ENCODE measurements at places on chromosomes 12 and 14.

- no peaks in the 10 kb centered on the region for H3K4me1 ChIP-seq
- peak overlapping the region; percentile 75 for H3K4me3 ChIP-seq
- no peaks in the 10 kb centered on the region for H3K27me3 ChIP-seq
- H3K36me3 ChIP-seq: no peaks in the 10 kb centered on the region
- no peak for DNase-seq
These were observed 30.3 kb downstream of the TC2N start for GRCh38 chr14:91837076-91837475.

GRCh38 chr12:65885312-65885711 lies 61.0 kb downstream of the HMGA2 start:
- no peak for DNase-seq
- H3K4me1 ChIP-seq: peaks cover 5% of the 10 kb centered on the region
- no peaks in the 10 kb centered on the region for H3K36me3 ChIP-seq
- no peaks in the 10 kb centered on the region for H3K27me3 ChIP-seq

DNA sequence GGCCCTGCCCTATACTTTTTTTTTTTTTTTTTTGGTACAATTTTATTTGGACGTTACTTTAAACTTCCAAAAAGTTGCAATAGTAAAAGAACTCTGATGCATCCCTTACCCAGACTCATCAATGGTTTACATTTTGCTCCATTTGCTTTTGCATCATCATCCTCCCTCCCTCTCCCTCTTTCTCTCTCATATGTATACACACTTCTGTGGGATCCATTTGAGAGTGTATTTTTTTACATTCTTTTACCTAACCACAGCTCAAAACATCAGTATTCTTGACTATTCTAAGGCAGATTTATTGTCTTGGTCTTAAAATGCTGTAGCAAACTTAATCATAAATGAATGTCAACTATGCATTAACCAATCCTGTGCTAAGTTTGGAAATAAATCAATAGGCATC lies 111.6 kb downstream of the PRICKLE1 start:
- H3K36me3 ChIP-seq: no peaks in the 10 kb centered on the region
- no peak for DNase-seq
- no peaks in the 10 kb centered on the region for H3K4me1 ChIP-seq
- no peaks in the 10 kb centered on the region for H3K27me3 ChIP-seq

GRCh38 chr12:49336645-49337584 lies at the start of gene C1QL4:
C1QL4 (minus strand) TSS chr12:49337188; CDS start chr12:49336477, 711 bp downstream.
- peak within 1 kb of the TSS; percentile 38 for H3K4me3 ChIP-seq
- no peaks in the 10 kb centered on the region for H3K36me3 ChIP-seq
- peaks cover 13% of the 10 kb centered on the region for H3K27me3 ChIP-seq
- H3K27ac ChIP-seq: no peak within 1 kb of the TSS

- H3K27ac ChIP-seq: no peak overlapping the region
- no peaks in the 10 kb centered on the region for H3K4me1 ChIP-seq
- H3K27me3 ChIP-seq: no peaks in the 10 kb centered on the region
- no peaks in the 10 kb centered on the region for H3K36me3 ChIP-seq
- H3K4me3 ChIP-seq: no peak overlapping the region
These were observed 43.9 kb upstream of the CHPT1 start for GRCh38 chr12:101653503-101653902.

- no peaks in the 10 kb centered on the region for H3K27me3 ChIP-seq
- no peak for DNase-seq
- no peak overlapping the region for H3K27ac ChIP-seq
- H3K4me3 ChIP-seq: no peak overlapping the region
These were observed 54.5 kb downstream of the C12orf75 start for GRCh38 chr12:105384916-105385535.

GRCh38 chr12:44034906-44035305 lies 199.0 kb downstream of the TMEM117 start:
- no peaks in the 10 kb centered on the region for H3K4me1 ChIP-seq
- H3K36me3 ChIP-seq: no peaks in the 10 kb centered on the region
- DNase-seq: no peak
- H3K27me3 ChIP-seq: no peaks in the 10 kb centered on the region

GRCh38 chr14:63275611-63276010 lies 43.1 kb downstream of the GPHB5 start:
- no peak overlapping the region for H3K4me3 ChIP-seq
- H3K4me1 ChIP-seq: no peaks in the 10 kb centered on the region
- no peaks in the 10 kb centered on the region for H3K27me3 ChIP-seq
- no peak for DNase-seq

DNA sequence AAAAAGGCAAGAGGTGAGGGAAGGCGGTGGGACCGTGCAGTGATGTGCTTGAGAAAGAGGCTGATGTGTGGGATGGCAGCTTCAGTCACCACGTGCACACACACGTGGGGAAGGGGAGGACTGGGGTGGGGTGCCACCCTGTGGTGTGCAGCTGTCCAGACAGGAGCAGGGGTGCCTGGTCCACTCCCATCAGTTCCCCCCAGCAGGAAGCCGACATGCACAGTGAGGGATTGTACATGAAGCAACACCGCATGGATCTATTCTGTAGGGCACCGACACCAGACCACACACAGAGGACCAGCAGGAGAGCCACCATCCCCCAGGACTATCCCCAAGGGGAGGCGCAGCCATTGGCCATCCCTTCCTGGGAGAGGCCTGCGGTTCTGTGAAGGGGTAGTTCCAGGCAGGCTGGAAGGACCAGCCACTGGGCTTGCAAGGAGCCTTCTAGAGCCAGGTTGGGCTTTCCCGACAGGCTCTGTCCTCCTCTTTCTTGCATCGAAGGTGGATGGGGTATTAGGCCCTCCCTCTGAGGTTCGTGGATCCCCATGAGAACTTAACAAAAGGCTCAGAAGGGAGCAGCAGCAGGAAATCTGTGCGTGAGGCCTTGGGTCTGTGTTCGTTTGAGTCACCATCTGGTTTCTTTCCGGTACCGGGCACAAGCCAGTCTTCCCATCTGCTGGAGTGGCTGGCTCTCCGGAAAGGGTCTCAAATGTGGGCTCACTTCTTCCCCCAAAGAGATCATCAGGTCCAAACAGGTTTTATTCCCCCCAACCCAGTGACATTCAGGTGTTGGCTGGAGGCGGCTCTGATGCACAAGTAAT lies 59.8 kb downstream of the PLEKHG3 start:
- H3K27me3 ChIP-seq: no peaks in the 10 kb centered on the region
- no peak for DNase-seq
- no peaks in the 10 kb centered on the region for H3K36me3 ChIP-seq
- H3K27ac ChIP-seq: peak overlapping the region; percentile 87
- peaks cover 16% of the 10 kb centered on the region for H3K4me1 ChIP-seq

- H3K36me3 ChIP-seq: no peaks in the 10 kb centered on the region
- no peak for DNase-seq
- no peak overlapping the region for H3K4me3 ChIP-seq
These were observed 2.5 kb downstream of the HNF1A start for GRCh38 chr12:120980800-120981368.

DNA sequence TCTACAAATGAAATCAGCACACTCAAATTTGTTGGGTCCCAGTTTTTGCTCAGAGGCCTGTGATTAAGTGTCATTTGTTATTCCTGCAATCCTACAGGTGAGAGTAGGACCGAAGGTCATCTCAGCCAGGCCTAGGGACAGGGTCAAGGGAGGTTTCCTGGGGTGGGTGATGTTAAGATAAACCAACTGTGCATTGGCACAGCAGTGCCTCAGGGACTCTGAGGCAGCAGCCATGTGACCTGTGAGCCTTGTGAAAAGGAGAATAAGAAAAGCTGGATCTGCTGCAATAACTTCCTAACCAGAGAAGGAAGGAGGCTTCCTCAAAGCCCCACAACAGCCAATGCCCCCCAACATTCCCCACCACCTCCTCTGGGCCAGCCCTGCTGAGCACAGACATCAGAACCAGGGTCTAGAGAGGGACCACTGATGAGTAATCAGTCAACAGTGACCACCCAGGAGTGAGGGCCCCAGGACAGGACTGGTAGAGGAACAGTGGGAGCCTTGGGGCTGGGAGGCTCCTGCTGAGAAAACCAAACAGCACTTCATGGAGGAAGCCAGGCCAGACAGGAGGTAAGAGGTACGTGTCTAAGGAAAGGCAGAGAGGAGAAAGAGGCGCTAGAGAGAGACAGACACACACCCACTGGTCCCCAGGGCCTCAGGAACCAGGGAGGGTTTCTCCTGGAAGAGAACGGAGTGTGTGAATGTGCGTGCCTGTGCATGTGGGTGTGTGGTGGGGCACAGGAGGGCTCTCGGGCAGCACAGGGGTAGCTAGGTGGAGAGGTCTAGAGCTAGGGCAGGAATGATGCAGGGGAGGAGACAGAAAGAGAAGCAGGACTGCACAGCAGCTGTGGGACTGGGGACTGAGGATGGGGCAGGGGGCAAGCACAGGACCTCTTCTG lies 82.4 kb downstream of the ITPK1 start:
- H3K27ac ChIP-seq: no peak overlapping the region
- H3K4me1 ChIP-seq: peaks cover 11% of the 10 kb centered on the region
- DNase-seq: no peak
- H3K27me3 ChIP-seq: no peaks in the 10 kb centered on the region
- no peaks in the 10 kb centered on the region for H3K36me3 ChIP-seq
- H3K4me3 ChIP-seq: no peak overlapping the region

GRCh38 chr12:132191715-132192553 lies 47.7 kb downstream of the NOC4L start:
- no peaks in the 10 kb centered on the region for H3K36me3 ChIP-seq
- H3K27me3 ChIP-seq: no peaks in the 10 kb centered on the region
- DNase-seq: no peak
- peaks cover 7% of the 10 kb centered on the region for H3K4me1 ChIP-seq
- H3K4me3 ChIP-seq: no peak overlapping the region

DNA sequence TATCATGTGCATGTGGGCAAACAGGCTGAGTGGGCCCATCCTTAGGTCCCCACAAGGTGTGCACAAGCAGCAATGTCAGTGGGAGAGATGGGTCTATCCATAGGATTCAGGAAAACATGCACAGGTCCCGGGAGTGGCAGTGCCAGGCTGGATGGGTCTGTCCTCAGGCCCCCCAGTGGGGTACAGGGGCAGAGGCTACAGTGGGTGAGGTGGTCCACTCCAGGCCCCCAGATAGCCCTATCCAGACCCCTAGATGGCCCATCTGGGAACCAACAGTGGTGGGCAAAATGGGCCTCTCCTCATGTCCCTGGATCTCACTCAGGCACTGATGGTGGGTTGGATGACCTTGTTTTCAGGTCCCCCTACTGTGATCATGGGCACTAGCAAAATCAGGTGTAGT lies 277.8 kb upstream of the SYT1 start:
- H3K36me3 ChIP-seq: no peaks in the 10 kb centered on the region
- no peaks in the 10 kb centered on the region for H3K4me1 ChIP-seq
- H3K27ac ChIP-seq: no peak overlapping the region
- no peaks in the 10 kb centered on the region for H3K27me3 ChIP-seq
- DNase-seq: no peak

DNA sequence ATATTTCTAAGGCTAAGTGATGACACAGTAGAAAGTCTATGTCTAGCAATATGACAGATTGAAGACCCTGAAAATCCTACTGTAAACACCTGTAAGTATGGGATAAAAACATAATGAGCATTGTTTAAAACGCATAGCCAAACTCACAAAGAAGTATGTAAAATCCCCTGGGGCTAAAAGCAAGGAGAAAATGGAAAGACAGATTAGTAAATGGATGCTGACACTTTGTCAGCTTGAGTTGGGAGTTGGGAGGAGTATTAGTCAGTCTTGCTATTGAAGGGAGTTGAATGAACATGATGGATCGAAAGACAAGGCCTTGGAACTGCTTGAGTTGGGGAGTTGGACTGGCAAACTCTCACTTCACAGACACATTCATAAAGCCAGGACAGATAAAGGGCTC lies 79.0 kb upstream of the PRKD1 start:
- no peaks in the 10 kb centered on the region for H3K36me3 ChIP-seq
- no peak overlapping the region for H3K27ac ChIP-seq
- DNase-seq: no peak
- H3K4me1 ChIP-seq: no peaks in the 10 kb centered on the region
- no peak overlapping the region for H3K4me3 ChIP-seq
- no peaks in the 10 kb centered on the region for H3K27me3 ChIP-seq

DNA sequence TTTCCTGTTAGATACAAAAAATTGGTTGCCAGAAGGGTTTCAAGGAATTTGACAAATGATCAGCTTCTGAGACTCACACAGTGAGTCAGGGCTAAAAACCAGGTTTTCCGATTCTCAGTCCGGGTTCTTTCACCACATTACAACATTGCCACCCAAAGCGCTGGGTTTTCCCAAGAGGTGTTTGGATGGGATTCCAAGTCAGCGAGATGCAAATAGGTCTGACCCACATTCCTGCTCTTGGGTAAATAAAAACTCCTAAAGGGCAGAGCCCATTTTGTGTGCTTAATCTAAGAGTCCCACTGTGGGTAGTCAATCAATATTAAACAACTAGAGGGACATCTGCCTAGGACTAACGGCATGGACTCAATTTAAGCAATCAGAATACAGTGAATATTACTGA lies 5.4 kb upstream of the RIC8B start:
- no peaks in the 10 kb centered on the region for H3K4me1 ChIP-seq
- peak overlapping the region; percentile 43 for H3K27ac ChIP-seq
- no peak overlapping the region for H3K4me3 ChIP-seq
- DNase-seq: no peak

DNA sequence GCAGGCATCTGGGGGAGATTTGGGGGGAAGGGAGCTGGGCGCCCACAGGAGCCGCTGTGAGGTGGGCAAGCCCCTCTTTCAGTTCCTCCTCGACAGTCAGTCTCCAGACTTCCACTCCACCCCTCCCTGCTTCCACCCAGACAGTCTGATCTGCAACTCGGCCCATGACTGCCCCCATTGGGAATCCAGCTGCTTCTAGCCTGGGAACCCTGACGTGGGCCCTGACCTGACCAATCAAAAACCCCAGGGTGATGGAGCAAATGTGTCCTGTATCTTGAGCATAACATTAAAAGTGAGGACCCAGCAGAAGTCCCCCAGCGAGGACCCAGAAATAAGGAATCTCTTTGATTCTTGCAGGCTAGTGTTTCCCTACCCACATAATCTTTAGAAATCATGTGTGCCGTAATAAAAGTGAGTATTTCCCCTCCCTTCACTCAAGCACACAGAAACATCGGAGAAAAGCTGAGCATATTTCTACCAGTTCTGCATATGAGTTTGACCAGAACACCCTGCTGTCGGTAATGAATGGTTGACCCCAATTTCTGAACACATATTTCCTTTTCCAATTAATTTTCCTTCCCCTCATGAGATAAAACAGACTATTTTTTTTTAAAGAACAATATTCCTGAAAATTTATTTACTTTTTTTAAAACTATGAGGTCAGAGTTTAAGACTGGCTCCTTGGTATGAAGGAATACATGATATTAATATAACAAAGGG lies 6.4 kb downstream of the SSH1 start:
- H3K4me1 ChIP-seq: peaks cover 57% of the 10 kb centered on the region
- DNase-seq: no peak
- H3K4me3 ChIP-seq: no peak overlapping the region

DNA sequence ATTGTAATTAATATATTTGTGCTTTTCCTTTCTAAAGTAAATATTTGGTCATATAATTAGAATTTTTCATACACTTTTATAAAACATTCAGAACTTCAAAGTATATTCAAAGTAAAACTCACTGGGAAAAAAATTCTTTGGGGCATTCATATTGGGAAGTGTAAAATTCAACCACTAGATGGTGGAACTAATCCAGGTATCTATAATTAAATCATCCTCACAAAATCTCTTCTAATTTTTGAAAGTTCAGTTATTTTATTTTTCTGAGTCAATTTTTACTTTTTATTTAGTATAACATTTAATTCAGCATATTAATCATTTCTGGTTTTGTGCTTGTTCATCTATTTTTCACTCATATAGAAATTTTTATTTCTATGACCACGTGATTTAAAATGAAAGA lies 81.0 kb downstream of the NTS start:
- H3K27ac ChIP-seq: no peak overlapping the region
- H3K36me3 ChIP-seq: no peaks in the 10 kb centered on the region
- H3K4me1 ChIP-seq: no peaks in the 10 kb centered on the region
- no peak for DNase-seq
- H3K4me3 ChIP-seq: no peak overlapping the region
- no peaks in the 10 kb centered on the region for H3K27me3 ChIP-seq

- H3K4me3 ChIP-seq: no peak overlapping the region
- H3K27ac ChIP-seq: no peak overlapping the region
- peaks cover 3% of the 10 kb centered on the region for H3K4me1 ChIP-seq
- DNase-seq: no peak
- H3K27me3 ChIP-seq: no peaks in the 10 kb centered on the region
These were observed 28.4 kb downstream of the RAD9B start for GRCh38 chr12:110530511-110530910.
